Mononuclear cell (primary cell): ENCODE measurements at places on chromosomes 5 and 9. TPM values are rescaled to one million over a fixed set of nuclear protein-coding genes. Genes with fewer than 3 reads are reported as not detected.

ZMAT2 gene
- total RNA-seq = 34.2 TPM

KCNV2 gene
- not detected for total RNA-seq

EIF4E1B gene
- total RNA-seq = 0.10 TPM

CATSPER3 gene
- 0.10 TPM for total RNA-seq

ZNF300 gene
- 4.0 TPM for total RNA-seq

PRRT1B gene
- not detected for total RNA-seq

SLC1A1 gene
- not detected for total RNA-seq
